ENCODE measurements at places on chromosomes 12 and 14.

DNA sequence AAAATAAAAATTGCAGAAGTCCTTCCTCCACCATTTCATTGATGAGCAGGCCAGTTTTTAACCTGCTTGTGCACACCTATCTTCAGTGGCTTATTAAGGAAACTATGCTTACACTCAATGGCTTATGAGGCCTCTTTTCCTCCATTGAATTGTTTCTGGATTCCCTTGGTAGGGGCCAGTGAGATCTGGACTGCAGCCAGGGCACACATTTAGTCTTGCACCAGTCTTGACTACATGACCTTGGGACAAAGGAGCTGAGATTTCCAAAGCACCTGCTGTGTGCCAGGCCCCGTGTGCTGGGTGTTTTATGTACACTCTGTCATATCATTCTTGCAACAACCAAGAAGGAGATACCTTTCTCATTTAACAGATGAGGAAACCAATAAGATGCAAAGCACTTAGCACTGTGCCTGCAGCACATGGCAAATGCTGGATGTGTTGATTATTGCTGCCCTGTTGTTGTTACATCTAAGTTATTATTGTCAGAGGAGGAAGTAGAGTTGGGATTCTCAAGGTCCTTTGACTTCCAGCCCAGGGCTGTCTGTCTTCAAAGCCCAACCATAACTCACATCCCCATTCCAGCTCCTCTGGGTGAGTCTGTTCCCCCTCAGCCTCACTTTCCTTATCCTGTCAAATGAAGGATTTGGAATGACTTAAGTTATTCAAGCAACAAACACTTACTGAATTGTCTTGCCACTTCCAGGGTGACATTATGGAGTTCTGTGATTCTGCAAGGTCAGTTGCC, 31.6 kb upstream of the RIN3 start:
- DNase-seq = no peak

GRCh38 chr12:19217446-19217845, 87.9 kb downstream of the PLEKHA5 start:
- DNase-seq = no peak

DNA sequence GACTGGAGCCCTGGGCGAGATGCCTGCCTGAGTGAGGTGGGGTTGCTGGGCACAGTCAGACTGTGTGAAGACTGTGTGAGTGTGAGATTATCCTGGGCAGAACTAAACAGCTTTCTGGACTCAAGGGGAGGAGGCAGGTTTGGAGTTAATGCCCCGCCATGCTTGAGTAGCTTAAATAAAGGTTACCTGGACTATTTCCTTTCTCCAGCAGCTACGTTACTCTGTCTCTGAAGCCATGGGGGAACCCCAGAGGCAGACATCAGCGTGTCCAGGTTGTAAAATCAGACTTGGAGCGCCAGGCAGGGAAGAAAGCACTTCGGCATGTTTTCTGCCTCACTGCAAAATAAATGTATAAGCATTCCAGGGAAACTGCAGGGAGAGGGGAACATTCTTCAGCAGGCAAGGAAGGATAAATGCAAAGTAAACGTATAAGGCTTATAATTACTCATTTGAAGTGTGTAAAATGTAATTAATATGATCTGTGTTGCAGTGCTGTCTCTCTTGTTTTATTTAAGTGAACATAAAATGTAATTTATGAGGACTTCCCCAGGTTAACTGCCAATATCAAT, 129.7 kb downstream of the CHST11 start:
- no peak for DNase-seq

DNA sequence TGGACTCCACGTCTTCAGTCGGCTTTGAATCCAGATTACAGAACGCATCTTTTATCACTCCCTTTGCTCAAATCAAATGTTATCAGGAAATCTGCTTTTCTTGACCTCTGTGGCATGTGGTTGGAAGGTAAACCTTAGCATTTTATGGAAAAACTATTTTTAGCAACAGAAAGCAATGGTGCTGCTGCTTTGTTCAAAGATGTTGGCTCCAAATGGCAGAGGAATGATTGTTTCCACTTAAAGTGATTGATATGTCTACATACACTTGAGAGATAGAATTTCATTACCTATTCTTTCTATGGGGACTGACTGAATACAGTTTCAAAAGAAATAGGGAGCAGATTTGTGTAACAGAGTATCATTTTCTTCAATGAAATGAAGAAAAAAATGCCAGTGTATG, 761.2 kb downstream of the NOVA1 start:
- DNase-seq = no peak

GRCh38 chr14:50542941-50543418, 10.6 kb upstream of the MAP4K5 start:
- DNase-seq = peak; percentile 10

DNA sequence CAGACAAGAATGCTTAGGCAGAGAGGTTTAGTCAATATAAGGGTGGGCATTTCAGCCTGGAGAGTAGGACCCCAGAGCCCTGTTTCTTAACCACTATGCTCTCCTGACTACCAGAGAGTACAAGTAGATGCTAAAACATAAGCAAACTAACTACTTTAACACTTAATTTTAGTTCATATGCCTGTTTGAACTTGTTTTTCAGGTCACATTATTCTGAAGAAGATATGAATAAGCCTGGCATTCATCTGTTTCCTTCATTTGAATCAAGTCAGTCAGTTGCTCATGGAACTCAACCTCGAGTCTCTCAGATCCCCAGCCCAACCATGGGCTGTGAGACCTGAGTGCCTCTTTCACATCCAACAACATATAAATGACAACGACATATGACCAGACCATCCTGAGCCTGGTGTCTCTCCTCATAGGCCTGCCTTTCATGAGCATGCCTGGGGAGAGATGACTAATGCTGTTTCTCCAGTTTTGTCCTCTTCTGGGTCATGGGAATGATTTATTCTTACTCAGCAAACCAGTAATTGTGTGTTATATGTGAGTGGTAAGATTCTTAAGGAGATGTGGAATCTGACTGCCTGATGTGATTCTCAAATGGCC, 251.1 kb upstream of the BTG1 start:
- DNase-seq = no peak

DNA sequence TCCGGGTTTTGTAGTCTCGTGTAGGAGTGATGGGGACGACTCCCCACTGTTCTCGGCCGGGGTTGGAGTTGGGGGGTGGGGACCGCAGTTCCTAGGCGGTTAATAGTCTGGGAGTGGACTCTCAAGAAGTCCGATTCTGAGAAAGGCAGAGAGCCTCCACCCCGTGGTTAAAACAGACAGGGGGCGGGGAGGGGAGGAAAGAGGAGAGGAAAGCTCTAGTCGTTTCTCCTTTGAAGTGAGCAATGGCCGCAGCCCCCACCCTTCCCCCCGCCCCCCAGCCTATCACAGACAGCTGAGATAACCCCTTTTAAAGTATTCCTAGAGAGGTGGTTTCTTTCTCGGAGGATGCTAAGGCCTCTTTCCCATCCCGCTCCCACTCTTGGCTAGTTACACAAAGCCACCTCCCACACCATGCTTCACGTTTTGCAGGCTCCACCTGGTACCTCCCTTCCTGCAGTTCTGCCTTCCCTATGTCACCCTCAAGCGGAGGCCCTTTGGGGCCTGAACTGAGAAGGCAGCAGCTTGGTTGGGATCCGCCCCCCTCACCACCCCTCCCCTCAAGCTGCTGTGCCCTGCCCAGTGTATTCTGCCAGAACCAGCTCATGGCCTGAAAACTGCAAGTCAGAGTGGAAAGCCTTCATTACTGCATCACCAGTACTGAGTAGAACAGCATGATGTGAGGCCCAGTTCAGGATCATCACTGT, 853 bp downstream of the USP5 start:
- DNase-seq = peak; percentile 31

- peak; percentile 17 for DNase-seq
Observed at GRCh38 chr14:71324767-71325272, 417.6 kb downstream of the PCNX1 start.

- no peak for DNase-seq
Observed at GRCh38 chr14:88825078-88825458, 617 bp downstream of the TTC8 start.

DNA sequence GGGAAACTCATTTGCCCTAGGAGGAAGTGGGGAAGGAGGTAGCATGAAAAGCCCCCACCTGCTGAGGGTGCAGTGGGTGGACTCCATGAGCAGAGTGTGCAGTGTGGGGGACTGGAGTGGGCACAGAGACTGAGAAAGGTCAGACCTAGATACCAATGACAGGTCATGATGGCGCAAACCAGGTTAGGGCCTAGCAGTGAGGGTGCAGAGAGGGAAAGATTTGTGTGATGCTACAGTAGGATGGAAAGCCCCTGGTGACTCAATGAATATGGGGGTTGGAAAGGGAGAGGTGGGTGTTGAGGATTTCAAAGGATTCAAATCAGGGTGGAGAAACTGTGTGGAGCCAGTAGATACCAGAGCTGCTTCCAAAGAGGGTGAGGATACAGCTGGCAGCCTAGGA, 319.2 kb downstream of the DPF3 start:
- DNase-seq = no peak

DNA sequence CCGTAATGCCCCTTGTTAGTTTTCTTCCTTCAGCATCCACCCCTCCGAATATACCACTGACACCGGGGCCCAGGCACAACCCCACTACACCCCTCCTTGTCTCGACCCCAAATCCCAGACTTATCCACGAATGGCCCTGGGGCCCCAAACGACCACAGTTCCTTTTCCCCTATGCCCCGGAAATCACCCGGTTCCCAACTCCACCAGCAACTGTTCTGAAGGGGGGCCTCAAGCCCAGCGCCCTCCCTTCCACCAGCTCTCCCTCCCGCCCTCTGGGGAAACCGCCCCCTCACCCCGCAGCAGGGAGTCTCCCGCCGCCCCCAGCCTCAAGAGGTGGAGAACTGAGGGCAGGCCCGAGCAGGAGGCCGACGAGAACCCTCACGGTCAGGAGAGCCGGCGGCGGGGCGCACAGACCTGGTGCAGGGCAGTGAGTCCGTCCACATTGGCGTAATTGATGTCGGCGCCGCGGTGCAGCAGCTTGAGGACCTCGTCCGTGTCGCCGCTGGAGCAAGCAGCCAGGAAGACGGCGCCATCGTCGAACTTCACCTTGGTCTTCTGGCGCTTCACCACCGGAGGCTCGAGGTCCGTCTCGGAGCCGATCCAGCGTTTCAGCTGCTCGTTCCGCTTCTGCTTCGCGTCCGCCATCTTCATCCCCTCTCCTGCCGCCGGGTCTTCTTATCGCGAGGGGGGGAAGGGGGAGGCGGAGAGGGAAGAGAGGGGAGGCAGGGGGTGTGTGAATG, 446 bp downstream of the PPP1R12A start:
- DNase-seq = peak; percentile 33

GRCh38 chr14:30242744-30243143, 315.1 kb upstream of the PRKD1 start:
- DNase-seq = no peak

GRCh38 chr14:73269729-73270531, 32.6 kb downstream of the PAPLN start:
- DNase-seq = no peak

- no peak for DNase-seq
Observed at GRCh38 chr12:98244136-98244535, 271.3 kb upstream of the TMPO start.

- no peak for DNase-seq
Observed at GRCh38 chr12:20004952-20005351, 363.4 kb upstream of the PDE3A start.

GRCh38 chr14:97077253-97077653, 280.1 kb downstream of the VRK1 start:
- DNase-seq = no peak

DNA sequence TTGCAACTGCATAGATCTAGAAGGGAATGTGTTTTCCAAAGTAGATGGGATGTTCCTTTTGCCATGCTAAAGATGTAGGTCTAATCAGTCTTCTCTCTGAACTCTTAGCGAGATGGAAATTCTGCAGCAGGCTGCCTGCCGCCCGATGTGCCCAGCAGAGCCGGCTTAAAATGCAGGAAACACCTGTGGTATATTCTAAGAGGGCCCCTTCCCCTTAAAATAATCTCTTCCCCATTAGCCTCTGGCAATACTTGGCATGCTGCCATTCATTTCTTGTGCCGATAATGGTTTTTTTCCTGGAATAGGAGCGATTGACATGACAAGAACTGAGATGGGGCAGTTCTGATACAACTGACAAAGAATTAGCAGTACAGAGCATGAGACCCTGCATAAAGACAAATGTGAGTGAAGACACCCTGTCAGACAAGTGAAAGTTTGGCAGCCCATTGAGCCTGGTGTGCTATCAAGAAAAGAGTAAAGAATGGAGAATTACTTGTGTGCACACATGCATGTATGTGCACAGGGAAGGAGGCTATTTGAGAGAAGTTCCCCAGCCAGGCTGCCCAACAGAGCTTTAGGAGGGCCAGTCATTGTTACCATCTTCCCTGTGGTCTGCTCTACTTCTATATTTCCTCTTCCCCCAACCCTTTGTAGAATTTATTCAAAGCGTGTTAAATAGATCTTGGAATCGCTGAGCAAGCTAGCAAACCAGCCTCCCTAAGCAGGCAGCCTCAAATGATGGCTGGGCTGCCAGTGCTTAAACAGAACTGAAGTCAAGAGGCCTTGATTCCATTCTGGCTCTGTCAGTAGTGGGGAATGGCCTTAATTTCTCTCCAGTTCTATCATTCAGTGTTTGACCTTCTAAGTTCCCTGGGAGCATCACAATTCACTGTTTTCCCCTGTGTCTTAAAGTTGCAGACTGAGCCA, 29.6 kb upstream of the NTF3 start:
- DNase-seq = no peak

DNA sequence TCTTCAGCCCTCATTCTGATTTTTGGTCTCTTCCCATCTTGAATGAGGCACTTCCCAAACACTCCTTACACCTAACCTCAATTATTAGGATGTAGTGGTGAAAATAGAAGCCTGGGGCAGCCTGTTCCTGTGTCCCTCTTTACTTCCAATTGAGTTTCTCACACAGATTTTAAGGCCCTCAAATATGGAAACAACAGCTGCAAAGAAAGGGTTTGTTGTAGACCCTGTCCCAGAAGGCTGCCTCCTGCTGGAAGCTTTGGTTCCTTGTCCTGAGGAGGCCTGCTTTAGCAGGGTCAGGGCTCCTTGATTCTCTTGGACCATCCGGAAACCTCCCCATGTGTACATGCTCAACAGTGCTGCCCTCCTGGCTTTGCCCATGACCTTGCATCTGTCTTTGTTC, 101.3 kb downstream of the TGFB3 start:
- DNase-seq = no peak

GRCh38 chr14:72699852-72700257, 194.0 kb downstream of the DPF3 start:
- no peak for DNase-seq

GRCh38 chr14:54739514-54739913, 163.1 kb downstream of the GCH1 start:
- no peak for DNase-seq
